ENCODE measurements at places on chromosomes 11 and 22.

GRCh38 chr11:124934862-124935547, 842 bp downstream of the HEPACAM start:
- DNase-seq: no peak

GRCh38 chr22:50601669-50602337, 1.2 kb downstream of the MAPK8IP2 start:
- no peak for DNase-seq

- DNase-seq: no peak
Measured at GRCh38 chr11:123247496-123247799, 52.4 kb upstream of the CLMP start.

- no peak for DNase-seq
Measured at GRCh38 chr11:76397383-76397782, 16.3 kb downstream of the GVQW3 start.

- DNase-seq: no peak
Measured at GRCh38 chr22:11598492-11599440, 3929.2 kb upstream of the OR11H1 start.

DNA sequence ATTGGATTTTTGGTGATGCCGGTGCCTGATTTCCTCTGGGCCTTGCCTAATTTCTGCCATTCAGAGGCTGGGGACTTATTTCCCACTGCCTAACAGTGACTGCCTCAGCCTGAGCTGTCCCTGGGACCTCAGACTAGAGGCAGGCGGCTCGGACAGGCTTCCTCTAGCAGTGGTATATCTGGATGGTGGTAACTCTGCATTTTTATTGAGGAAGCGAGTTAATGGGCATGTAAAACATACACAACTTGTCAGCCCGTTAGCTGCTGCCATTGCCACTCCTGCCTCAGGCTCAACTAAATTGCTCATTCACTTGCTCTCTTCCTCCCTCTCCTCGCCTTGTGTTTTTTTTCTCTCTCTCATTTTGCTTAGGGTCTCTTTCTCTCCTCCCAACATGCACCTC, 561.6 kb downstream of the BUD13 start:
- no peak for DNase-seq

DNA sequence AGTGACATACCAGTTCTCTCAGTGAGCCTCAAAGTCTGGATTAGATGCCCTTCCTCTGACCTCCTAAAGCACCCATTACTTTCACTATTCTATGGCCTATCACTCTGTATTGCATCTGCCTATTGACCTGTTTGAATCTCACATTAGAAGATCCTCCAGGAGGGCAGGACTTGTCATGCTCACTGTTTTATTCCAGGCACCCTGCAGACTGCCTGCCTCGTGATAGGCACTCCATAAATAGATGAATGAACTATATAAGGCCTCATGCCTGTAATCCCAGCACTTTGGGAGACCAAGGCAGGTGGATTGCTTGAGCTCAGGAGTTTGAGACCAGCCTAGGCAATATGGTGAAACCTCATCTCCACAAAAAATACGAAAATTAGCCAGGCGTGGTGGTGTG, 160.1 kb upstream of the CADM1 start:
- DNase-seq: no peak

DNA sequence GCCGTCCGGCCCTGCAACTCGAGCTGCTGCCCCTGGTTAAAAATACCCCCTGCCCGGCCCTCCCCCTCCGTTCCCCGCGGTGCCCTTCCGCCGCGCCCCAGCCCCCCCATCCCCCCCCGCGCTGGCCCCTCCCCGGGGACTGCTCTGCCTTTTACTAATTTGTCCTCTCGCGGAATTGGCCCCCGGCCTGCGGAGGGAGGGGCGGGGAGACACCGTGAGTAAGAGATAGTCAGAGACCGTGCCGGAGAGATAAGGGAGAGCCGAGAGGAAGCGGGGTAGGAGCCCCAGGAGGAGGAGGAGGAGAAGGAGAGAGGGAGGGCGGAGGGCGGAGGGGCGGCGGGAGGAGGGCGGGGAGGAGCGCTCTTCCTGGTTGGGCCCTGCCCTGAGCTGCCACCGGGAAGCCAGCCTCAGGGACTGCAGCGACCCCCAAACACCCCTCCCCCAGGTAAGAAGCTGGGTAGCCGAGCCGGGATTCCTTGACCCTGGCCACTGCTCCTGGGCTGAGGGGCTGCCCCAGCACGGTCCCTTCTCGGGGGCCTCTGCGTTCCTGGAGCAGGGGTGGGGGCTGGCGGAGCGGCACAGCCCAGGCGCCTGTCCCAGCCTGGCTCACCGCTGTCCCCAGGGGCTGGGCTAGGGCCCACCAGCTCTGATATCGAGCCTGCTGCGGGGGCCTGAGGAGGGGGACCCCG, at the start of gene CAPN1:
TSS of gene CAPN1 (plus strand) at position 360 of the 689 bp plus-strand sequence. CDS start 774 bp downstream, outside the sequence.
- DNase-seq: peak; percentile 72

DNA sequence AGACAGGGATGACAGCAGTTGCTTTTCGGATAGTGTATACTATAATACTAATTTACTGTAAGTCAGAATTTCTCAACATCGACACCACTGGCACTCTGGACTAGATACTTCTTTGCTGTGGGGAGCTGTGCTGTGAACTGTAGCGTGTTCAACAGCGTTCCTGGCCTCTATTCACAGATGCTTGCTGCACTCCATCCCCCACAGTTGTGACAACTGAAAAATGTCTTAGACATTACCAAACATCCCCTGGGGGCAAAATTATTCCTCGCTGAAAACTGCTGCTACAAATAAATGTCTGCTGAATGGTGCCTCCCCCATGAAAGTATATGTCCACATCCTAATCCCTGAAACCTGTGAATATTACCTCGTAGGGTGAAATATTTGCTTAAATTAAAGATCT, 7.5 kb upstream of the SLC15A3 start:
- DNase-seq: no peak

- DNase-seq: no peak
Measured at GRCh38 chr11:68226421-68226820, 13.3 kb upstream of the KMT5B start.

GRCh38 chr11:70471254-70471653, 72.9 kb downstream of the CTTN start:
- DNase-seq: no peak

- DNase-seq: no peak
Measured at GRCh38 chr11:102111011-102111786, 952 bp downstream of the YAP1 start.

DNA sequence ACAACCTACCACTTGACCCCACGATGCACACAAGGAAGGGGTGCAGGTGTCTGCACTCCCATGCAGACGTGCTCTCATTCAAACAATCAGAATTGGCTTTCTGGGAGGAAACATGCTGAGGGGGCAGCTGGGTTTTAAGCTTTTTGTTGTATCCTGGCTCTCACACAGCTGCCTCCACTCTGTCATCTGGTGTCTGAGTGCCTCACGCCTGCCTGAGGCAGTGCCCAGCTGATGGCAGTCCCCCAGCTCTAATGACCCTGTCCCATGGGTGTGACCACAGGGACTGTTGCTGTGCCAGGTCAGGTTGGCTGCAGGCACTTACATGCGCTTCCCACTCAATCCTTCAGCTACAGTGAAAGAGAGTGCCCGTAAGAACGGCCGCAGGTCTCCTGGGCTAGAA, 53.7 kb downstream of the ARFGAP3 start:
- DNase-seq: no peak

DNA sequence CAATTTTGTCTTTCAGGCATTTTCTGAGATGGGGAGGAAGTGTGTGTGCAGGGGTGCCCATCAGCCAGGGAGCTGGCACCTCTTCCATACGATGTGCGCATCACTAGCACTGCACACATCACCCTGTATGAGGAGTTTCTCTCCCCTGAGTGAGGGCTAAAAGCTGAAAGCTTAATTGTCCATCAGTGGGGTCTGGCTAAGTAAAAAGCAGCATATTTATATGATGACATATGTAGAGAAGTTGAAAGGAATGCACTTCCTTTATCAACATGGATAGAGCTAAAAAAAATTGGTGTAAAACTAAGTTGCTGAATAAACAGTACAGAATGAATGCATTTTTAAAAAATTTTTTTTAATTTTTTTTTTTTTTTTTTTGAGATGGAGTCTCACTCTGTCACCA, 4.0 kb downstream of the VSTM5 start:
- no peak for DNase-seq

- peak; percentile 44 for DNase-seq
Measured at GRCh38 chr11:7442588-7443215, 42.6 kb upstream of the OLFML1 start.

- no peak for DNase-seq
Measured at GRCh38 chr11:35211952-35212351, 73.0 kb downstream of the CD44 start.

- no peak for DNase-seq
Measured at GRCh38 chr11:86514453-86514852, 139.8 kb downstream of the CCDC81 start.
